NCI-H2107 (cell line): ENCODE measurements at places on chromosomes 11 and 22.

DNA sequence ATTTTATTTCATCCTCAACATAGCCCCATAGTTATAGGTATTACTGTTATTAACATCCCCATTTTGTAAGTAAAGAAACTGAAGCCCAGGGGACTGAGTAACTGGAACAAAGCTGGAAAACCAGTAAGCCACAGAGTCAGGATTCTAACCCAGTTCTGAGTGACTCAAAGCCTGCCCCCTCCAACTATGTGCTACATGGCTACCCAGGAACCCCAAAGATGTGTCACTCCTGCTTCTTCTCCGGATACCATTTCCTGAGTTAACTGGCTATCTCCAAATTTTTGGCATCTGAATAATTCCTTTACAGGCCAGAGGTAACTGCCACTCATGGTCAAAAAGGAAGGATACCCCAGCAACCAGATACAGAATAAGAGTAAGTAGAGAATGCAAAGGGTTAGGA is 43.6 kb downstream of the TENM4 start:
- no peak for DNase-seq

DNA sequence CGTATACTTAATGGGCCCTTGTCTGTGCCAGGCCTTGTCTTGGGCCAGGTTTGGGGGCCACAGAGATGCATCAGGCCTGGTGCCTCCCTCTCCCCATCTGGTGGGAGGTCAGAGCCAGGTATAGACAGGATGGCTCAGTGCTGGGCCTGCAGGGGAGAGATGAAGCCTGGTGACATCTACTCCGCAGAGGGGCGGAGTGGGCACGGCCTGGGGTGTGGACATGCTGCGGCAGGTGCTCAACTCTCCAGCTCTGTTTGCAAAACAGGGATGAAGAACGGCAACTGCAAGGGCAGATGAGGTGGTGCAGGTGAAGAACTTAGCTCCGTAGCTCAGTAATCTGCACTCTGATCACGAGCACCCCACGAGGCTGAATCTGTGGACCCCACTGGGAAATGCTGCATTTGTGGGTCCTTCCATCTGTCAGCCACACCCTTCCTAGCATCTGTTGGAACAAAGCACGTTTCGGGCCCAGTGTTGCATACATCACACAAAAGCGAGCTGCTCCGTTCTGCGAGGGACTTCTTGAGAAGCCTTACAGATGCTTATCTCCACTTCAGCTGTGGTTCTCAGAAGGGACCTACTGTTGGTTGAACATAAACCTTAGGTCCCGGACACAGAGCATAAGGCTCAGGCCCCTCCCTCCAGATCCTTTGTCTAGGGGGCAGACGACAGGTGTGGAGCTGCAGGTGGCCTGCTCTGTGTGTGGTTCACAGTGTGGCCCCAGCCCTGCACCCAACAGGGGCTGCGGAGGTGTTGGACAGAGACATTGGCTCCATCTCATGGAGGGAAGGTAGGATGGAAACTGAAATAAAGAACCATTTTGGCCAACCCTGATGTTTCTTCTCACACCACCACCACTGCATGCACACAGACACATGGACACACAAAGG is 78.3 kb downstream of the LRRC32 start:
- DNase-seq = no peak

- DNase-seq = no peak
Measured at GRCh38 chr22:30445438-30446145, 20.0 kb downstream of the MTFP1 start.

GRCh38 chr11:83027289-83027688 is 44.4 kb downstream of the RAB30 start:
- DNase-seq = no peak

- DNase-seq = no peak
Measured at GRCh38 chr11:12771875-12772274, 97.7 kb downstream of the TEAD1 start.

DNA sequence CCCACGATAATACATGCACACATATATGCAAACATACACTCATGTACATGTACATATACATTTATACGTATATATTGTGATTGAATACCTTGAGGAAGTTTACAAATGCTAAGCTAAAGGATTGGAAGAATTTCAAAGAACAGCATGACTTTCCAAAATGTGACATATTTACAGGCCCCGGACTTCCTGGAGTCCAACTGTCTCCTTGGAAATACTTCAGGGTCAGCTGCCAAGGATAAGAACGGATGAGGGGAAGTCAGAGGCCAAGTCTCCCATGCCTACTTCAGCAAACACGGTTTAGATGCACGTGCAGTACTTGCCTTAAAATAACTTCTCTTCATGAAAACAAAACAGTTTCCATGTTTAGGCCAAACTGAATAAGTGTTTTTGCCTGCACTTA is 213.6 kb downstream of the DYNC2H1 start:
- no peak for DNase-seq

- no peak for DNase-seq
Measured at GRCh38 chr11:120928627-120929026, 95.3 kb upstream of the TBCEL start.

- DNase-seq = no peak
Measured at GRCh38 chr11:34278693-34279297, 79.0 kb downstream of the ABTB2 start.

DNA sequence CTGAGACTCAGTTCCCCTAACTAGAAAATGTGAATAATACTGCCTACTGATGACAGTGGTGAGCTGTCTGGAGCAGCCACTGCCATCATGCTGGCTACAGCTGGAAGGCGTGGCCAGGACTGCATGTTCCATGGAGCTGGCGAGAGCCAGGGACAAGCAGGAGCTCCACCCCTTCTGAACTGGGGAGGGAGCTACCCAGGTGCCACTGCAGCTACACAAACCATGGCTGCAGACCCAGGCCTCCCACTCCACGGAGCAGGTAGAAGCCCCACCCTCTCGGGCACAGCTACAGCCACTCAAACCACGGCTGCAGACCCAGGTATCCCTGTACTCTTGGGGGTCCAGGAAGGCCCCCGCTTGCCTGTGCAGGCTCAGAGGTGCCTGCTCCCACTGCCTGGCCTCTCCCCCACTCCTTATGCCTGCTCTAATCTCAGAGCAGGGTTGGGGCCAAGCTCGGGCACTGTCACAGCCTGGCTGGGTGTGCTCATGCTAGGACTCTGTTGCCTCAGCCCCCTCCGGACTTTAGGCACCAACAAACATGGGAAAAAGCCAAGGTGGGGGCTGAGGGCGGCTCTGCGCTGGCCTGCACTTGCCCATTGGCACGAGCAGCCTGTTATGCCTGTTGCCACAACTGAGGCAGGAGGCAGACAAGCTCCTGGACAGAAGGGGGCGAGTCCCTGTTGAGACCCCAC is 51.7 kb downstream of the RAB30 start:
- DNase-seq = no peak
